Renal cortex interstitium (tissue), 15 donors: ENCODE measurements at places on chromosomes 1 and 21. TPM values are rescaled to one million over a fixed set of nuclear protein-coding genes. Genes with fewer than 3 reads are reported as not detected.

DNA sequence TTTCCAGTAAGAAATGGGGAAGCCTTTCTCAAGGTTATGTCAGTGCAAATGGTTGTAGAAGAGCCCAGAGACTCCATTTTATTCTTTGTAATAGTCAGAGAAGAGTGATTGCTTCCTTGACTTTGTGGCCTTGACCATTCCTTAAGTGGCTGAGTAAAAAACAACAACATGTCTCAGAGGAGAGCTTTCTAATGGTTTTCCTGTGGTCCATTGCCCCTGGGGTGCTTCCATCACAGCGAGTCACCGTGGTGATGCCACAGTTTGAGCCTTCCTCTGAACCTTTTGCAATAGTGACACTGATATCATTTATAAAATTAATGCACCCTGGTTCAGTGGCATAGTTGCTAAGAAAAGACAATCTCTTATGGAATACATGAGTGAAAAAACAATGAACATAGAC lies 38.6 kb downstream of the PAPPA2 start:
- DNase-seq, result no peak

- no peak for DNase-seq
Observed at GRCh38 chr1:225431081-225431863, 3.4 kb upstream of the LBR start.

- no peak for DNase-seq
Observed at GRCh38 chr21:17765207-17765606, 53.9 kb downstream of the C21orf91 start.

- peak; percentile 48 for DNase-seq
Observed at GRCh38 chr1:46246548-46247435, 771 bp upstream of the RAD54L start.

GRCh38 chr21:35204850-35205541 lies 155.9 kb upstream of the RUNX1 start:
- peak; percentile 69 for DNase-seq

DNA sequence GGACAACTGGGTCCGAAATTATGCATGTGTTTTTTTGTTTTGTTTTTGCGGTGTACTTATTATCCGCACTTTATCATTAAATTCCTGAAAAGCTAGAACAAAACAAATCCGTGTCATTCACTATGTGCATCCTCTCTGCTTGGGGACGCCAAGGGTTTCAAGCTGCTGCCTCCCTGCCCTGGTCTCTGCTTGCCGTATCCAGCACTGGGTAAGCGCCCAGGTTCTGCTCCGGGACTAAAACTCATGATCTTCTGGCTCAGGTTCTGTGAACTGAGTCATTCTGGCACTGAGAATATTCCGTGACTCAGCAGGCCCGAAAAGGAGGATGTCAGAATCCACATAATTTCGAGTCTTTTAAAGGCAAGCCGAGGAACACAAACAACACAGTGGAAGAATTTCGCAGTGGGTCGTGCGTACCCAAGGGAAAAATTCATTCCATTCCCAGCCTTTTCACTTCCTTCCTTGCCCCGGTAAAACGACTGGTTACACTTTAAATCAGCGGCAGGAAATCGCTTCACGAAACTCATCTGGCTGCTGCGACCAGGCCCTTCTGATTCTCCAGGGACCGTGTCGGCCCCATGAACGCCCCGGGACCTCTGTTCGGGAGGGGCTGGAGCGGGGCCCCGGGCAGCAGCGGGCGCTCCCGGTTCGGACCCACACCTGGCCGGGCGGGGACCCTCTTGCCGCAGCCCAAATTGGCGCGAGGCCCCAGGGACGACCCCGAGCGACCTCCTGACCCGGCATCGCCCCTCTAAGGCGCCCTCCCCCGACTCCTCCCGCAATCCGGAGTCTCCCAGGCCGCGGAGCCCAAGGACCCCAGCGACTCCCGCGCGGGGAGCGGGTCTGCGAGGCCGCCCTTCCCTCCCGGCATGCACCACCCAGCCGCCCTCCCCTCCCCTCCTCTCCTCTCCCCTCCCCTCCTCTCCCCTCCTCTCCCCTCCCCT lies 746 bp upstream of the LAMC1 start:
- peak; percentile 44 for DNase-seq

The NLRP3 gene
- 0.78 TPM for polyA plus RNA-seq

DNA sequence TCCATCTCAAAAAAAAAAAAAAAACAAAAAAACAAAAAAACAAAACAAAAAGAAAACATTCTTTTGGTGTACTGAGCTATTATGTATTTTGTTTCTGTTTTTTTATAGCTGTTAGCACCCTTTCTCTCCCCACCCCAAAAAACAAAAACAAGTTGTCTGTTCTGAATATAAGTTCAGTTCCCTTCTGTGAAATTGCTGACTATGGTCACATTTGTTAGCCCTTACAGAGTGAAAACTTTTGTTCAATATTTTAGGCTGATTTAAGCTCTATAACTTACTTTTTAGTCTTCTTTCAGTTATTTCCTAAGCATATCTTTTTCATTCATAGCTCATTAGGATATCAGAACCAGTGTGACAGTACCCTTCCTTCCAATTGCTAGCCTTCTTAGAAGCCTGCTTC lies 1056.6 kb upstream of the NCAM2 start:
- no peak for DNase-seq

- DNase-seq, result no peak
Observed at GRCh38 chr1:199463521-199464127, 563.9 kb upstream of the NR5A2 start.

DNA sequence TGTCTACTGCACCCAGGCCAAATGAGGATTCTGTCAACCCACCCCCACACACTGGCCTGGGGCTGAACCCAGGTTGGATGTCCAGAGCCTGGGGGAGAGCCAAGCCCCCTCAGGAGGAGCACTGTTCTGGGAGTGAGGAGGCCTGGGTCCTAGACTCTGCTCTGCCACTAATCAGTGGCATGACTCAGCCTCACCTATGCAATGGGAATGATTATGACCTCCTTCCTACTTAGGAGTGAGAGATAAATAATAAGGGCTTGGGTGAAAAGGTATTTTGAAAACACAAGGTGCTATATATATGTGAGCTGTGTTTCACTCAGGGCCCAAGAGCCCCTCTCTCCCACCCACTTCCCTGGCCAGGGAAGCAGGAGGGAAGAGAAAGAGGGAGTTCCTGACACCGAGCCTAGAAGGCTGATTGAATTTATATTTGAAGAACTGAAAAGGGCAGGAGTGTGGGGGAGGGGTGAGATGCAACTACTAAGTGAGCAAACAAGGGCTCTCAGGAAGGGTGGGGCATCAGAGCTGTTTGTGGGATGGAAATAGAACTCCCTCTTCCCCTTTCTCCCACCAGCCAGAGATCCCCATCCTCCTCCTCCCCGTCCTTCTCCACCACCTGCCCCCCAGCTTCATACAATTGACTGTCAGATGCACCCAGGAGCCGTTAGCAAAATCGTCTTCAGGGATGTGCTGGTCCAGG lies 8.2 kb downstream of the IGSF9 start:
- DNase-seq, result no peak

- no peak for DNase-seq
Observed at GRCh38 chr21:18369115-18369514, 34.5 kb downstream of the TMPRSS15 start.

The OR14I1 gene
- not detected for polyA plus RNA-seq

The C1QA gene
- polyA plus RNA-seq, result 20.8 TPM

- peak; percentile 24 for DNase-seq
Observed at GRCh38 chr1:92484472-92485380, 2.0 kb downstream of the GFI1 start.

GRCh38 chr1:48492392-48492791 lies 20.4 kb upstream of the SPATA6 start:
- DNase-seq, result no peak

- no peak for DNase-seq
Observed at GRCh38 chr1:246214708-246215509, 292.2 kb downstream of the SMYD3 start.

DNA sequence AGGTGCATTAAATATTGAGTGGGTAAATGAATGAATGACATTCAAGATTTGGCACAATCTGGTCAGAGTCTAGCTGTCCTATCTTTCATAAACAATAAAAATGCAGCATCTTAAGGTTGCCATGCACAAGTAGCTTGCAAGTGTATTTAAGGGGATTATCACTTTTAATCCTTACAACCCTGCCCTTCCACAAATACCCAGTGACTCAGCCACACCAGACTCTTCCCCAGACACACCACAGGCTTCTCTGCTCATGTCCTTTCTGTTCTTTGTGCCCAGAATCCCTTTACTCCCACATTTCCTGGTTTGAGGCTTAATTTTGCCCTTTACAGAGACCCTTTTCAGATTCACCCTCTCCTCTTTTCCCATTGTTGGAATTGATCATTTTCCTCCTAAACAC lies 59.8 kb downstream of the KIRREL1 start:
- DNase-seq, result no peak

DNA sequence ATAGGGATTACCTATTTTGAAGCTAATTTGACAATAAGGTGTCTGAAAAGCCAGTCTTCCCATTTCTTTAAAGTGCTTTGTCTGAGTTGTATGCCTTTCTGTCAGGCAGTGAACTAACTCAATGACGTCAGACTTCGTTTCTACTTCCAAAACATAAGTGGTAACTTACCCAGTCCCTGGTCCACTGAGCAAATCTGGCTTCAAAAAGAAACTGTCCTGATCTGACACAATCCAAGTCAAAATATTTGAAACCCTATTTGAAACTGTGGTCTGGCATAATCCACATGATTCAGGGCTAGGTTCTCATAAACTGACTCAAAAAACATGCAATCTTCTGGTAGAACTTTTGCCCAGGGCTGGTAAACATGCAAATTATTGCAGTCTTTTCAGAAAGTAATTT lies 34.0 kb downstream of the DIRAS3 start:
- no peak for DNase-seq

DNA sequence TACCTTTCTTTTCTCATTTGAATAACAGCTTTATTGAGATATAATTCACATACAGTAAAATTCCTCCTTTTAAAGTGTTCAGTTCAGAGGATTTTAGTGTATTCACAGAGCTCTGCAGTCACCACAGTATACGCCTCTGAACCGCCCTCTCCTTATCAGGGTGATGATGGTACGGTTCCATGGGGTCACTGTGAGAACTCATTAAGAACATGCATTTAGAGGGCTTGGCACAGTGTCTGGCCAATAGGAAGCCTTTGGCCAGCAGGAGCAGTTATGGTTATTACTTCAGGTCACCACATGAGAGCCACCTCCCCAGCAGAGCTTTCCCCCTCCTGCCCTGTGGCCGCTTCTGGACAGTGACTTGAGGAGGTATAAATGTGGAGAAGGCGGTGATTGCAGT lies 27.3 kb downstream of the KCNQ4 start:
- no peak for DNase-seq

The EVA1C gene
- polyA plus RNA-seq, result 2.2 TPM
